ENCODE measurements at places on chromosomes 1 and 21.

GRCh38 chr1:169024800-169025271 lies 81.7 kb upstream of the ATP1B1 start:
- no peak for DNase-seq

- no peak for DNase-seq
Observed at GRCh38 chr1:223628233-223629125, 37.0 kb downstream of the CAPN8 start.

DNA sequence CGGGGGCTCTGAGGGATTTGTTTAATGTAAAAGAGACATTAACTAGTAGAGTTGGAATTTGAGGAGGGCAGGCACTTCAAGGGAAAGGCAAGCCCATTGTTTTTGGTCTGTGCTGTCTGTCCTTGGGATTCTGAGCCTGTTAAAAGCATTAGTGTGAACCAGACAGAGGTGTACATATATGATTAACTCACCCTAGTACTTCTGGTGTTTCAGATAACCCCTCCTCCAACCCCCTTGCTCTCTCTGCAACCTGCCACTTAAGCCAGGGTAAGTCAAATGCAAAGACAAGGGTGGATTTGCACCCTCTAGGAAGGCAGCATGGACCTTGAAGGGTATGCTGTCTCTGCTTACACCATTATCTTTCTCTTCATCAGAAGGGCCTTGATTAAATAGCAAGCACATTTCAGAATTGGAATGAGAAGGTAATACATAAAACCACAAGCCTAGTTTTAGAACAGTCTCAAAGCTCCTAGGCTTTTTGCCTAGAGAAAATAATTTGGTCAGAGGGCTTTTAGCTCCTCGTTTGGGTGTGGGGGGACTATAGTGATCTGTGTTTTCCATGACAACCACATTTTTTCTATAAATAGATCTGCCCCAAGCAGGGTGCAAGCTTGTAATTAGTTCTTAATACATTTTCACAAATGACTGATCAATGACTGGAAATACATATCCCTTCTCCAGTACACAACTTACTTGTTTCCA lies 120.7 kb upstream of the SGIP1 start:
- DNase-seq = no peak

GRCh38 chr21:27769763-27770162 lies 802.9 kb upstream of the ADAMTS5 start:
- no peak for DNase-seq

Measured in AG04449 (cell line).